Sciatic nerve (tissue), 2 donors: ENCODE measurements at places on chromosomes 1 and 21. TPM values are rescaled to one million over a fixed set of nuclear protein-coding genes. Genes with fewer than 3 reads are reported as not detected.
A peak's percentile ranks its signal among the peaks of the same experiment; 100 is the strongest.

DNA sequence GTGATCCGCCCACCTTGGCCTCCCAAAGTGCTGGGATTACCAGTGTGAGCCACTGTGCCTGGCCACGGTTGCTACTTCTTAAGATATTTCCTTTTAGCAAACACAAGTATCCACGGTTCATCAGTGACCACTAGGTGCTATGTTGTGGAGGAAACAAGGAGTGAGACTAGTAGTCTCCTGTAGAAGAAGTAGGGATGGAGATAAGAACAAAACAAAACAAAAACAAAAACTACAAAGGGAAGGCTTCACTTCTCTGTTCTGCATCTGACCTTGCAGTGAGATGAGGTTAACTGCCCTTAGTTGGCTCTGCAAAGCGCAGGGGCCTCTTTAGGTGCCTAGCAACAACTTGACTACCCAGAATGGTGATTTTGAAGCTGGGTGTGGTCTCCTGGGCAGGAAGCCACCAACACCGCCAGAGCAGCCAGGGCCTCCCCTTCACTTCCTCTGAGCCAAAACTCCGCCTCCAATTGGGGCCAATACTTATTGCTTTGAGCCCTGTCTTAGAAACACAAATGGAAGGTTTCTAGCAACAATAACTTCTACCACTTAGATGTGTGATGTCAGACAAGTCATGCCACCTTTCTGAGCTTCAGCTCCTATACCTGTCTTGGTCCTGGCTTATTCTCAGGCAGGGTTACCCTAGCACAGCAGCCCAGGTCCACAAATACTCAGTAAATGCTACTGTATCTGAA lies 12.8 kb upstream of the CDC42 start:
- no peak for DNase-seq

DNA sequence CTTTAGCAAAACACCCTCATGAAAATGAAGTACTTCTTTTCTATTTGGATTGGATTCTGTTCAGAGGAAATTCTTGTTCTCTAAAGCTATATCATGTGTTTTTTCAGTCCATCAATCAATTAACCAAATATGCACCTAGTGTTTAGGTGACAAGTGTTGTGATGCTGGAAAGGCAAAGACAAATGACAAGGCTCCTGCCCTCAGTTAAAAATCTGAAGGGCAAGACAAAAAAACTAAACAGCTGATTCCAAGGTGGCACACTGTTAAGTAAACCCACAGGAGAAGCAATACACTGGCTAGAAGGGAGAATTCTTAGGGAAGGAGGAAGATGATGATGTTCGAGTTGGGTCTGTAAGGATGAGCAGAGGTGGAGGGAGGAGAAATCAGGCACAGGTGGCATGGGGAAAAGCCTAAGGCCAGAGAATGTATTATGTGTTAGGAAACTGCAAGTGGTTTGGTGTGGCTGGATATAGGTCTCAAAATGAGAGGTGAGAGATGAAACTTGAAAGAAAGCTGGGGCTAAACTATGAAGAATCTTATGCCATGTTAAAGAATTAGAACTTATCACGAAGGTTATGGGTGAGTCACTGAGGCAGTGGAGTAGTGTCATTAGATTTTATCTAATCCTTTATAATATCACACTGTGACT lies 51.8 kb upstream of the GFI1 start:
- no peak for DNase-seq

- DNase-seq: no peak
These were observed 28.8 kb upstream of the ZBTB21 start for GRCh38 chr21:42038826-42039425.

DNA sequence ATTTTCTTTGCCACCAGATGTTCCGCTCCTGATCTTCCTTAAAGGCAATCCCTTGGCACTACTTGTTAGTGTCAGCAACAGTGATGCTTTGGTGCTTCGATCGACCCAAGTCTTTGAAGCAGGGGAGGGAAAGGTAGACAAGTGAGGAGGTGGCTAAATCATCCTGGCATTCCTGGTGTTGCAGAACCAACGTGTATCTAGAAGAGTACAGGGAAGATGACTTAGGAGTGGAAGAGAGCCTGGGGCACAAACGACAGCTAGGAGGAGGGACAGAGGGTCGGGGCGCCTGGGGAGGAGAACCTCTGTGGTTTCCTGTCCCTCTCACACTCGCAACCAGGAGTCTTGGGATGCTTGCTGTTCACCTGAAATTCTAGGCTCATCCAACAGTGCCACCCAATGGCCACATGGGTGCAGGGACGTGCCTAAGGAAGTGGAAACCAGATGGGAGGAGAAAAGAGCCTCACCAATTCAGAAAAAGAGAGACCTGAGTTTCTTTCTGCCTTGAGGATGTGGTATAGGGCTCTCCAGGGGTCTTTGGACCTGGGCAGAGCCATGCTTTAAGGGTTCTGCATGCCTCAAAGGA lies 9.5 kb upstream of the KCNA2 start:
- DNase-seq: peak; percentile 83

- no peak for DNase-seq
These were observed 94.6 kb downstream of the STUM start for GRCh38 chr1:226643177-226643576.

DNA sequence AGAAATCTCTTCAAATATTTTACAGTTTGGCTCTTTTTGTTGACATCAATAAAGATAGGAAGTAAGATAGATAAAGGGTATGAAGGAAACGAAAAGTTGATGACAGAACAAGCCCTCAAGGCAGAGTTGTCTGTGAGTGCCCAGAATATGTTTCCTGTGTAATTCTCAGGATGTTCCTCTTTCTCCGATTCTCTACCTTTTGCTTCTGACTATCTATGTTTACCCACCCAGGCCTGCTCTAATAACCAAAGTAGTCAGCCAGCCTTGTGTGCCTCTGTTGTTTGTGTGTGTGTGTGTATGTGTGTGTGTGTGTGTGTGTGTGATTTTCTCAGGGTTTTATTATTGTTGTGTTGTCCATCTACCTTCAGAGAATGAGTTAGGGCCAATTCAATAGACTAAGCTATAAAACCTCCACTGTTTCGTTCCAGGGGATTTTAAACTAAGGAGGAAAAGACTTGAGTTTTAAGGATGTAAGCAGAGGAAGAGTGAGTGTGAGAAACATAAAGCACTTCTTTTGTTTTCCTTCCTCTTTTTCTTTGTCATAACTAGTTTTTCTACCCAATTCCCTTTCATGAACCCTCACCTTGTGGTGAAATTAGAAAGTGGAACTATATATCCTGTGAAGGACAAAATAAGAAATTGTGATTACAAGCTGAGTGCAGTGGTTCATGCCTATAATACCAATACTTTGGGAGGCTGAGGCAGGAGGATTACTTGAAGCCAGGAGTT lies 627.4 kb upstream of the NR5A2 start:
- no peak for DNase-seq

GRCh38 chr1:108861566-108861965 lies 4.7 kb upstream of the AKNAD1 start:
- DNase-seq: no peak

- DNase-seq: no peak
These were observed 7.1 kb upstream of the DIPK1A start for GRCh38 chr1:92968138-92969032.

DNA sequence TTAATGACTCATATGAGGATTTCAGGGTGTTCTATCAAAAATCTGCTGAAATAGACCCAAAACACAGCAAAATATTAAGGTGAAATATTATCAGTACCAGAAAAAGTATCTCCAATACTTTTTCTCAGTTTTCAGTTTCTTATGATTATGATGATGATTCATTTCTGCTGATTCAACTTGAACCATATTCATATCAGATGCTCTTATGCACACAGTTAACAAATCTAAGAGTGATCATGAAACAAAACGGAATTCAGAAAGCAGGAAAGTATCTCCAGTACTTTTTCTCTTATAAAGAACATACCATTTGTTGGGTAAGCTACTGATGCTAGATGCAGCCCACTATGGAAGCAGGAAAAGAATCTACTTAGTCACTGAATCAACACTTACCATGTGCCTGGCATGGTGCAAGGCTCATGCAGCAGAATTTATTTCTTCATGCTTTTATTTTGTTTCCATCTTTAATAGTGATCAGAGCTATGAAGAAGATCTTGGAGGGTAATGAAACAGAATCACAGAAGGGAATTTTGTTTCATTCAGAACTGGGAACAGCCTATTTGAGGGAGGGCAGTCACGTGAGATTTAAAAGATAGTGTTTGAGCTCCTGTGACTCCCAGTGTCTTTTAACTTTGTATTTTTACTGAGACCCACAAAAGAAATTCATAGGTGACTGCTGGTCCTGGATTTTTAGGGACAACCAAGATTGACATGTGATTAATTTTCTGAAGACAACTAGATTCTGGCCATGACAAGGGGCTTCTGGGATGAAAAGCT lies 480.6 kb downstream of the SETD4 start:
- no peak for DNase-seq

DNA sequence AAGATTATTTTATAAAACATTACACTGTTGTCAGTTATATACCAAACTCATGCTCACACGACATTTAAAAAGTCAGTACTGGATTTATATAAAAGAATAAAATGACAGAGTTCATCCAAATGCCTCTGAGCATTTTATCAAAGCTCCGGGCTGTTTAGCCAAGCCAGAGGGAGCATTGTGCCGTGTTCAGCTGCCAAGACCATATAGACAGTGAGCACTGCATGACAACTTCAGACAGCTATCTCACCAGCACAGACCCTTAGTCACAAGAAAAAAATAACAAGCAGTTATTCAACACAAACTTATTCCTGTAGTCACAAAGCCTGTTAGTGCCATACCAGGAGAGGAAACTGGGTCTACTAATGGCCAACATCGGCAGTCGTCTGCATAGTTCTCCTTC lies 88.0 kb upstream of the PBX1 start:
- no peak for DNase-seq

GRCh38 chr1:159941591-159942560 lies 3.5 kb downstream of the IGSF9 start:
- no peak for DNase-seq

- no peak for DNase-seq
These were observed 34.5 kb upstream of the HTR1D start for GRCh38 chr1:23251812-23252211.

GRCh38 chr21:44969931-44970755 lies 30.3 kb downstream of the SLX9 start:
- DNase-seq: no peak

GRCh38 chr21:29293495-29293894 lies 5.2 kb upstream of the BACH1 start:
- DNase-seq: no peak

DNA sequence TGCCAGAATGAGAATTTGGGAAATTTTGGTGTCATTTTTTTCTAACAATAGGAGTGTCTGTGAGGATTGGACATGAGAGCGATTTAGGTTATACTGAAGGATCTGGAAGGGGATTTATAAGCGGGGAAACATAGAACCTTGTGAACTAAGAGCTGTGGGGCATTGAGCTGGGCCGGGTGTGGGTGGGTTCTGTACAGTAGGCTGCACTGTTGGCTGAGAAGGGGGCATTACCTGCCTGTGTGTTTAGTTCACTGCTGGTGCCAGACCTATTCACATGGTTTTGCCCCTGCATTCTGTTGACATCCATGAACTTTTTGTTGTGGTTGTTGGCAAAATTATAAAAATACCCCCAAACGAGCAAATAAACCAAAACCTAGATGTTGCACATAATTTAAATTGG lies 8.8 kb downstream of the PBX1 start:
- DNase-seq: no peak

- no peak for DNase-seq
These were observed 30.2 kb downstream of the AGPAT3 start for GRCh38 chr21:43895196-43895595.

- DNase-seq: no peak
These were observed 162.3 kb upstream of the ARHGEF16 start for GRCh38 chr1:3292051-3292722.

The KCNJ6 gene
- not detected for total RNA-seq

The KCNQ4 gene
- 2.3 TPM for total RNA-seq

The CD84 gene
- 13.5 TPM for total RNA-seq

The TAS1R3 gene
- total RNA-seq: 0.49 TPM

The SLC2A5 gene
- total RNA-seq: 9.4 TPM
